ENCODE measurements at places on chromosomes 11 and 22. TPM values are rescaled to one million over a fixed set of nuclear protein-coding genes. Genes with fewer than 3 reads are reported as not detected.

GRCh38 chr22:36191106-36191836 lies 10.3 kb downstream of the APOL4 start:
- no peak overlapping the region for H3K27ac ChIP-seq
- H3K27me3 ChIP-seq: peaks cover 8% of the 10 kb centered on the region
- no peak overlapping the region for H3K4me3 ChIP-seq
- H3K36me3 ChIP-seq: no peaks in the 10 kb centered on the region

DNA sequence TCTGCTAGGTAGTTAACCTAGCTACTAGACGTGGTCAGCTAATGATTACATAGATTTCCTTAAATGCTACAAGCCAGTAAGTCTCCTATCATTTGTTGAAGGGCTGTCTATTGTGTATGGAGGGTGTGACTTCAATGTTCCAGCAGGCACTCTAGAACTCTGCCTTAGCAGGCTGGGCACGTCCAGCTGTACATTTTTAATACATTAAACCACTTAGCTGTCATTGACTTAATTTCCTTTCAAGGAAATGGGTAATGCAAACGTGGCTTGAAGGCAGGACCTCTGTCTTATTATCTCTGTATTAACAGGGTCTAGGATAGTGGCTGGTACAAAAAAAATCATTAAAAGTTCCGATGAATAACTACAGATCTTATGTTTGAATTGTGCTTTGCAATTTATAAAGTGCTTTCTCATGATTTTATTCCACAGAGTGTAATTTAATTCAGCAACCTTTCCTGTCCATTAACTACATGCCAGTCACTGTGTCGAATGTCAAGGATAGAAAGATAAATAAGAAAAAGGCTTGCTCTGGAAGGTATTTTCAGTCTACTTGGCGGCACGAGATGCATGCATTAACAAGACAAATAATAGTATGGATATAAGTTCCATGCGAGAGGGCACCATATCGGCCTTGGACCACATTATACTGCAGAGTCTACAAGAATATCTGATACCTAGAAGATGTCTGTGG lies 60.3 kb downstream of the APOL3 start:
- H3K36me3 ChIP-seq: no peaks in the 10 kb centered on the region
- no peak for DNase-seq
- no peak overlapping the region for H3K27ac ChIP-seq
- H3K4me1 ChIP-seq: no peaks in the 10 kb centered on the region

DNA sequence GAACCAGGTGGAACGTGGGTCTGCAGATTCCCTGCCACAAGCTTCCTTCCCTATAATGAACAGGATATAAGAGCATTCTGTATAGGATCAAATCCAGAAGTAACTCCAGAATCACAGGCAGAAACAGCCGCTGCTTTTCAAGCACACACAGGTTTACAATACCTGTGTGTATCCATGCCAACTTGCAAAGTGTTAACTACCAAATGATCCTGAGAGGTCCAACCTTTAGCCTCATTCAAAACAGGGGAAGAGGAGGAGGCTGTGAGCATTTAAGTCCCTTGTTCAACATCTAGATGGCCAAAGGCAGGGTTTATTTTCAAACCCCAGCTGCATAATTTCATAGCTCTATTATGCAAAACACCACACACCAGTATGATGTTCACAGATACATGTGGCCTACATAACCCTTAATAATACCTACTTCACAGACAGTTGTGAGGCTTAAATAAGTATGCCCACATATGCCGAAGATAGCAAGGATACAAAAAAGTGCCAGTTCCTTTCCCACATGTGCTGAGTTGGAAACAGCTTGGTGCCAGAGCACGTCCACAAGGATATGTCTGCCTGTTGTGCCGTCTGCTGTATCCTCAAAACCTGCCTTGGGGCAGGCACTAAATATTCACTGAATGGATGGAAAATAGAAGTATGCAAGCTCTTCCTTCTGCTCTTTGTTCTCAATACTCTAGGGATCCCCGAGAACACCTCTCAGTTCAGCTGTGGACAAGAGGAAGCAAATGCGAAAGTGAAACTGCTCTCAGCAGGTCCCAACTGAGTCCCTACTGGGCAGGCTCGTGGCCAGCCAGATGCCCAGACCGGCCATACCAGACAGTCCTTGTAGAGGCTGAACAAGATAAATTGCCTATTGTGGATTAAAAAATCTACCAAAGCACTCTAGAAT lies 66.8 kb downstream of the LARGE1 start:
- H3K27me3 ChIP-seq: peaks cover 9% of the 10 kb centered on the region
- peaks cover 57% of the 10 kb centered on the region for H3K4me1 ChIP-seq
- no peaks in the 10 kb centered on the region for H3K36me3 ChIP-seq
- peak; percentile 51 for DNase-seq

GRCh38 chr11:22304337-22304961 lies 33.7 kb upstream of the SLC17A6 start:
- no peaks in the 10 kb centered on the region for H3K36me3 ChIP-seq
- H3K4me1 ChIP-seq: no peaks in the 10 kb centered on the region
- no peak overlapping the region for H3K27ac ChIP-seq
- DNase-seq: no peak

- H3K27me3 ChIP-seq: peaks cover 16% of the 10 kb centered on the region
- DNase-seq: peak; percentile 76
- peak overlapping the region; percentile 93 for H3K27ac ChIP-seq
- H3K4me1 ChIP-seq: peaks cover 10% of the 10 kb centered on the region
- H3K4me3 ChIP-seq: peak overlapping the region; percentile 71
Observed at GRCh38 chr22:49967706-49968208, 7.2 kb downstream of the PIM3 start.

GRCh38 chr11:71572811-71573210 lies 7.4 kb downstream of the KRTAP5-10 start:
- no peak overlapping the region for H3K27ac ChIP-seq
- H3K4me3 ChIP-seq: no peak overlapping the region
- no peaks in the 10 kb centered on the region for H3K36me3 ChIP-seq
- H3K4me1 ChIP-seq: peaks cover 4% of the 10 kb centered on the region

Gene PTPN5
- 25.8 TPM for total RNA-seq

Gene EIF3L
- total RNA-seq: 526 TPM

Gene MRGPRX4
- not detected for total RNA-seq

Gene XRRA1
- total RNA-seq: 8.6 TPM

Gene SLC22A12
- not detected for total RNA-seq

Gene C11orf42
- not detected for total RNA-seq

Gene TMEM151A
- total RNA-seq: 19.2 TPM
